NCI-H187 (cell line): ENCODE measurements at places on chromosomes 16 and 17.
A peak's percentile ranks its signal among the peaks of the same experiment; 100 is the strongest.

DNA sequence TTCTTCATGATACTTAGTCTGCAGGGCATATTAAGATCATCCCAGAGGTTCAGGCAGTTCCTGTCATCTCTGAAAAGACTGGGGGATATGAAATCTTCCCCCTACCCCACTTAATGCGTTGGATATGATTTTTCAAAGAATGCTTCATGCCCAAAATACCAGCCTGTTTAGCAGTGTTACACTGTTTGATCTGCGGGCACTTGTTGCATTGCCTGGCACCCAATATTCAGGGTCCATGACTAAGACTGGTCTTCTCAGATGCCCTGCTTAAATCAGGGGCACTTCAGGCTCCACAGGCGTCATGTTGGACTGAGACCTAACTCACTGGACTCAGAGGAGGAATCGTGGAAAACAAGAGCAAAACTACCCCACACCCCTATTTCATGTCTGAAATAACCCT, 6.4 kb upstream of the RASL10B start:
- DNase-seq = no peak

- no peak for DNase-seq
Measured at GRCh38 chr17:44197980-44198720, 1.5 kb downstream of the ATXN7L3 start.

DNA sequence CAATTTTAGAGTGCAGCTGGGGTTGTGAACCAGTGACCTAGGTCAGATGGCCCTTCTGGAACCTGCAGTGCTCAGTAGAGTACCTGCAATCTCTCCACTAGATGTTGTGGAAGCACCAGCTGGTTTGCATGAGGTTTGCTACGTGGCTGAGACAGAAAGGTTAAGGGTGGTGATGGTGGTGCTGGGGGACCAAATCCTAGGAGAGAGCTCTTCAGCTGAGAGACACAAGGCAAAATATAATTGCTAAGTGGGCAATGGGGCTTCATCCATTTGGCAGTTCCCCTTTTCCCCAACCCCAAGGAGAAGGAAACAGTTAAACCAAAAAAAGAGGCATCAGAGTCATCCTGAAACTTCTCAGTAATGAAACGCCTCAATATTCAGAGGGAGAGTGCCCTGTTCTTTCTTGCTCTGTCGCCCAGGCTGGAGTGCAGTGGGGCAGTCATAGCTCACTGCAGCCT, 13.9 kb downstream of the ITPRIPL2 start:
- DNase-seq = no peak

GRCh38 chr17:249236-249993, 68.0 kb upstream of the DOC2B start:
- DNase-seq = no peak

DNA sequence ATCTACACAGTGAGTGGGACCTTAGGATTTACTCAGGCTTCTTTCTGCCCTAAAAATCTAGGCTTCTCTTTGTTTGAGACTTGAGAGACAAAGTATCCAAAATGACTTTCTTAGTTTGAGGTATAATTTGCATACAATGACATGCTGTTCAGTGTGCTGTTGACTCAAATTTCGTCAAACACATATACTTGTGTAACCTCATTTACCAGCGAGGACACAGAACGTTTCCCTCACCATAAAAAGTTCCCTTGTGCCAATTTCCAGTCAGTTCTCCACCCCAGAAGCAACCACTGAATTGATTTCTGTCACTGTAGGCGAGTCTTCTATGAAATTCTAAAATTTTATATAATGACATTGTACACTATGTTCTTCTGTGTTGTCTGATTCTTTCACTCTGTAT, 68.0 kb upstream of the MAF start:
- no peak for DNase-seq

DNA sequence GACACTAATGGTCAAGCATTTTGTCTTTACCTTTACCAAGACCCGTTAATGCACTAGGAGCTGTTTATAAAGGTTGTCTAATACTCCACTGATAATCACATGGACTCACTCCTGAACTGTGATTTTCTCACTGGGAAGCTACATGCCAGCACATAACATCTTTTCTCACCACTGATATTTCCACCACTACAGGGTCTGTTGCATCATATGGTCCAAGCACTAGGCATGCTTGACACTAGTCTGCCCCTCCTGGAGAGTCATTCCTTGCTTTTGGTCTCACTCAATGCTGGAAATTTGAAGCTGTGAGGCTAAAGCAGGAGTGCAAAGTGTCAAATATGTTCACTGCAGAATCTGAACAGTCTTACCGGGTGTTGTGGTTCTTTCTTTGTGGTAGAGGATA, 1576.8 kb downstream of the CDH8 start:
- DNase-seq = no peak

GRCh38 chr17:73462823-73463222, 151.0 kb upstream of the CDC42EP4 start:
- peak; percentile 75 for DNase-seq

DNA sequence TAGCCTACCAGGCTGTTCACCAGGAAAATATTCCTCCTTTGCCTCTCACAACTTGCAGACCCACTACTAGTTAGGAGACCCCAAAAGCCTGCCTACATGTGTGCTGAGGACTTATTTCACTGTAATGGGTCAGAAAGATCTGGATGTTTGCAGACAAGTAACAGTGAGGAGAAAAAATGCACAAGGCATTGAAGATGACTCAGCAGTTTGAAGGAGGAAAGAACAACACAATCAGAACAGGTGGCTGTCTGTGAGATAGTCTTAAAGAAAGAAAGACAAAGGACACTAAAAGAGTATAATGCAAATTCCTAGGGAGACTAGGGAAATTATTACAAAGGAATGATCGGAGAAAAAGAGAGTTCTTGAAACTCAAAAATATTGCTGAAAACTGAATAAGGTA, 69.0 kb downstream of the ANKFN1 start:
- DNase-seq = no peak

DNA sequence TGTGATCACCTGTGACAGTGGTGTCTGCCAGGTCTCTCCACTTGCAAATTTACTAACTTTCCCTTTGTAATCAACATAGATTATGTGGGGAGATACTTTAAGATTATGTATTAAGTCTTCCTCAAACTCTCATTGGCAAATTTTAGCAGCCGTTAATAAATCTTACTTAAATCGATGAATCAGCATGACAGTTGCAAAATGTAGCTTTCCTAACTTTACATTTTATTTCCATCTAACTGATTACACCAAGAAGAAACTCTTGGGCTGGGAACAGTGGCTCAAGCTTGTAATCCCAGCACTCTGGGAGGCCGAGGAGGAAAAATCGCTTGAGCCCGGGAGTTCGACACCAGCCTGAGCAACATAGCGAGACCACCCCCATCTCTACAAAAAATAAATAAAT, 23.3 kb upstream of the CPNE2 start:
- no peak for DNase-seq

GRCh38 chr17:44137891-44138709, 3.6 kb upstream of the HROB start:
- DNase-seq = no peak

- DNase-seq = no peak
Measured at GRCh38 chr16:81515721-81516120, 71.1 kb downstream of the CMIP start.

- no peak for DNase-seq
Measured at GRCh38 chr16:12062343-12063003, 85.9 kb downstream of the SNX29 start.

- no peak for DNase-seq
Measured at GRCh38 chr16:89821438-89822187, 5.2 kb upstream of the FANCA start.

GRCh38 chr16:10013364-10013763, 168.9 kb downstream of the GRIN2A start:
- DNase-seq = no peak

DNA sequence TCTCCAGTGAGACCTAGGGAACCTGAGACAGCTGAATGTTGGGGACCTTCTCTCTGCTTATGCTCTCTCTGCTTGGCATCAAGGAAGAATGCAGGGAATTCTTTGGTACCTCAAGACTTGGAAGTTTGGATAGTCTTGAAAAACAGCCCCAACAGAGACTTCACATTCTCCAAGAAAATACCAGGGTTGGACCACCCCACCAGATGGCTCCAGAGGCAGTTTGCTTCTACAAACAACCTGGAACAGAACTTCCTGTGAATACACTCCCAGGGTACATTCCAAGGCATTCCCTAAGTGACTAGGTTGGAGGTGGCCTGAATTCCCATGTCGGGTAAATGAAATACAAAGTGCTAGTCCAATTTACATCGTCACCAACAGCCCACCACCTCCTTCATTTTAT, 314.4 kb downstream of the PMP22 start:
- no peak for DNase-seq

- DNase-seq = no peak
Measured at GRCh38 chr16:86649875-86650274, 71.5 kb downstream of the FOXL1 start.

- no peak for DNase-seq
Measured at GRCh38 chr17:57895382-57896060, 45.7 kb upstream of the MRPS23 start.

- no peak for DNase-seq
Measured at GRCh38 chr17:58884161-58884560, 128.5 kb downstream of the PPM1E start.

DNA sequence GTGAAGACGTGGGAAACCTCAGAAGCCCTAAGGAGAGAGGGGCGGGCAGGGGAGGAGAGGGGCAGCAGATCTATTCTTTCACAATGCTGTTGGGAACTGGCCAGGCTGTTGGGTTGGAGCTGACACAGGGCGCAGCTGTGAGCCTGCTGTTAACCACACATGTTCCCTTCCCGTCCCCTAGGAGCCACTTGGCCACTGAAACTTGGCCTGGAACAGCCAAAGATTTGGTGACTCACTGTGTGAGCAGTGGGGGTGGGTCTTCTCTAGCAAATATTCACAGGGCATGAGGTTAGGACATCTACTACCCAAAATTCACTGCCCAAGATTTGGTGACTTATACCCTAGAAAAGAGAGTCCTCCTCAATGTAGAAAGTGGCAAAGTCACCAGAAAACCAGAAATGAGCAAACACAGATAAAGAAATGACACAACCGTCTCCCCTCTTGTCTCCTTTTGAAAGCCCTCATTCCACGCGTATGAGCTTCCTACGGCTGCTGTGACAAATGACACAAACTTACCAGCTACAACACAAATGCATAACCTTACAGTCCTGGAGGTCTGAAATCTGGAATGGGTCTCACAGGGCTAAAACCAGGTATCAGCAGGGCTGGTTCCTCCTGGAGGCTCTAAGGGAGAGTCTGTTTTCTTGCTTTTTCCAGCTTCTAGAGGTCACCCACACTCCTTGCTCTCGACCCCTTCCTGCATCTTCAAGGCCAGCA, 6.3 kb downstream of the TBC1D16 start:
- DNase-seq = no peak

DNA sequence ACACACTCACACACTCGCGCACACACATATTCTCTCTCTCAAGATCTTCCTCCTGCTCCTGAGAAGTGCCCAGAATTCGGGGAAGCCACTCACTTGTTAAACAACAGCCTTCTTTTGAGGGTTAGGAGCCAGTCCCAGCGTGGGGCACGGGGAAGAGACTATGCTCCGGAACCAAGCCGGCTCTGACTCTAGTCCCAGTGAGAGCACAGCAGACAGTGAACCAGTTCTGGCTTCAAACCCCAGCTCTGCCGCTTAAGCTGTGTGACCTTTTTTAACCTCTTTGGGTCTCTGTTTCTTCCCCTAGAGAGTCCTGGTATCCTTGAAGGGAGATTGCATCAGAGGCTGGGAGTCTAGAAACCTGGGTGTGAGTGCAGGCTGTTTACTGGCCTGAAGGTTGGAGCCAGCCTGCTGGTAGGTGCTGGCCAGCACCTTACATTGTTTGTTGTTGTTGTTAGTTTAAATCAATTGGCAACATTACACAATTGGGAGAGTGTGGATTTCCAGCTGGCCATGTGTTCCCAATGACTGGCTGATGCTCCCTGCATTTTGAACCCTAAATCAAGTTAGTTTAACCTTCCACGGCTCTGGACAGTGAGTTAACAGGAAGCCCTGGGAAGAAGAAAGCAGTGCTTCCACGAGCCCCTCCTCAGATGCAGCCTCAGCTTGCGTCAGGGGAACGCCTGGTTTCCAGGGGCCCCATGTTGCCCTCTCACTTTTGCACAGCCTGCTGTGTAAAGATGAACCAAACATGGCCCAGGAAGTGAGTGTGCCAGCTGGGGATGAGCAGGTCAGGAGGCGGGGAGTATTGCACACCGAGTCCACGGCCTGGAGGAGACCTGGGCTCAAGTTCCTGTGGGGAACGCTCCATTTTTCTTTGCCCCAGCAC, 71.5 kb downstream of the GAS7 start:
- DNase-seq = no peak

DNA sequence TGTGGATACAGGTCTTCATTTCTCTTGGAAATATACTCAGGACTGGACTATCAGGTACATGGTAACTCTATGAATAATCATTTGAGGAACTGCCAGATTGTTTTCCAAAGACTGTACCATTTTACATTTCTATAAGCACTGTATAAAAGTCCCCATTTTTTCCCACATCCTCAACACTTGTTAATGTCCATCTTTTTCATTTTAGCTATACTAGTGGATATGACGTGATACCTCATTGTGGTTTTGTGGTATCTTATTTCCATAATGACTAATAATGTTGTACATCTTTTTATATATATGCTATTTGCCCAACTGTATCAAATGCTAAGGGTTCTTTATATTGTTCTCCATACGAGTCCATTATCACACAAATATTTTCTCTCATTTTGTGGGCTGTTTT, 22.9 kb downstream of the NUP88 start:
- DNase-seq = no peak

GRCh38 chr17:5763595-5764306, 179.4 kb upstream of the NLRP1 start:
- DNase-seq = no peak

DNA sequence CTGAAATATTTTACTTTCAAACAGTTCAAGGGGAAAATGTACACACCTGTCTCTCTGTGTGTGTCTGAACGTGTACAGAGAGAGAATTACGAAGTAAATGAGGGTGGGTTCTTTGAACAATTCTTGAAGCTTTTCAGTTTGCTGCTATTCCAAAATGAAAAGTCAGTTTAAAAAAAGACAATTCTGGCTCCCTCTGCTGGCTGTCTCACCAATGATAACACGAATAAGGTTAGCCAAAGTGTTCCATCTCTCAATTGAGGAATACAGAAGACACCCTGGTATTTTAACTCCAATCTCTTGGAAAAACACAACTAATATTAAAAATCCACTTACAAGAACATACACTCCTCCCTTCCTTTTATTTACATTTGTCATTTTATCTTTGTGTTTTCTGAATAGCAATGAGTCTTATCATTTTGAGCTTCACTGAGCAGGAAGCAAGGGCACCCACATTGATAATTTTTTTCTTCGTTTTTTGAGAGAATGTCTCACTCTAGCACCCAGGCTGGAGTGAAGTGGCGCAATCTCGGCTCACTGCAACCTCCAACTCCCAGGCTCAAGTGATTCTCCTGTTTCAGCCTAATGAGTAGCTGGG, 20.5 kb downstream of the EFTUD2 start:
- no peak for DNase-seq
